Natural killer cell (primary cell): ENCODE measurements at places on chromosomes 1 and 21. TPM values are rescaled to one million over a fixed set of nuclear protein-coding genes. Genes with fewer than 3 reads are reported as not detected.

RASSF5 gene
- 279 TPM for total RNA-seq

NR1I3 gene
- not detected for total RNA-seq

MROH7 gene
- total RNA-seq = 0.33 TPM

- H3K36me3 ChIP-seq = no peaks in the 10 kb centered on the region
- no peak overlapping the region for H3K27ac ChIP-seq
- H3K27me3 ChIP-seq = no peaks in the 10 kb centered on the region
- H3K4me3 ChIP-seq = no peak overlapping the region
- no peaks in the 10 kb centered on the region for H3K4me1 ChIP-seq
These were observed 17.3 kb downstream of the PDC start for GRCh38 chr1:186443638-186444037.

GRCh38 chr1:10014016-10014415 is 17.0 kb downstream of the RBP7 start:
- H3K4me3 ChIP-seq = no peak overlapping the region
- no peaks in the 10 kb centered on the region for H3K27me3 ChIP-seq
- no peaks in the 10 kb centered on the region for H3K36me3 ChIP-seq
- no peak overlapping the region for H3K27ac ChIP-seq
- no peaks in the 10 kb centered on the region for H3K4me1 ChIP-seq

DNA sequence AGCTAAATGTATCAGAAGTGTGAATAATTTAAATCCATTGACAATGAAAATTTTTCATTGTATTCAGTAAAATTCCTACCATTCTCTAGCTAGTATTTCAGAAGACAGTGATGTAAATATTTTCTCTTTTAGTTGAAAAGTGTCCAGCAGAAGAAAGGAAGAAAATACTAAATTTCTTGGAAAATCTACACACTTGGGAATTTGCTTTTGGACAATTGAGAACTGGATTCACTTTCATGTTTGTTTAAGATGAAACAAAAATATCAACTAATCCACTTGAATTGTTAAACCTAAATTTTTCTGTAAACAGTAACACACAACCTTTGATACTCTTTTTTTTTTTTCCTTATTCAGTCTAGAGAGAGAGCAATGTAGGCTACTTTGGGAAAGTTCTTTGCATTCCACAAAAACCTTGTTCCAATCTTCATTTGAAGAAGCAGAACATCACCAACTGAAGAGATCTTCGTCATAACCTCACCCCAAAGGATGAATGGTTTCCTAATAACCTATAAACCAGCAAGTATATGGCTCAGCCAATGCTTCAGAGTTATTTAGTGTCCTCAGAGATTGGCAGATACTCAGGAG is 155.1 kb upstream of the GORAB start:
- H3K27ac ChIP-seq = no peak overlapping the region
- DNase-seq = no peak
- no peaks in the 10 kb centered on the region for H3K36me3 ChIP-seq
- no peaks in the 10 kb centered on the region for H3K4me1 ChIP-seq
- H3K4me3 ChIP-seq = no peak overlapping the region
- no peaks in the 10 kb centered on the region for H3K27me3 ChIP-seq

DNA sequence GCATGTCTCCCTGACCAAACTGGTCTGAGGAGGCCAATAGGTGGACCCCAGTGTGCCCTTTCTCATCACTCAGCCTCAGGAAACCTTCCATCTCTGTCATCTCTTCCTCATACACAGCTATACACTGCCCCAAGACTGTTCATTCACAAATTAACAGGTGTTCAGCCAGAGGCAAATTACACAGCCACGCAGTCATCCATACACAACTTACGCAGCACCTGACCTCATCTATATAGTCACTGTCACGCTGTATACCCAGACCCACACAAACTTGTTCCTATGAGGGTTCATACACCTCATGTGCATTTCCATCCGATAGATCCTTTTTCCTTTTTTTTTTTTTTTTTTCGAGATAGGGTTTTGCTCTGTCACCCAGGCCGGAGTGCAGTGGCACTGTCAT is 12.4 kb downstream of the DLGAP3 start:
- no peak overlapping the region for H3K27ac ChIP-seq
- no peaks in the 10 kb centered on the region for H3K36me3 ChIP-seq
- H3K4me3 ChIP-seq = no peak overlapping the region
- no peak for DNase-seq
- H3K4me1 ChIP-seq = peaks cover 13% of the 10 kb centered on the region
- H3K27me3 ChIP-seq = peaks cover 2% of the 10 kb centered on the region

GRCh38 chr1:58741678-58742553 is 41.9 kb downstream of the JUN start:
- H3K4me3 ChIP-seq = no peak overlapping the region
- no peak for DNase-seq
- H3K4me1 ChIP-seq = no peaks in the 10 kb centered on the region
- H3K36me3 ChIP-seq = no peaks in the 10 kb centered on the region

GRCh38 chr21:29677326-29677725 is 262.5 kb downstream of the GRIK1 start:
- DNase-seq = no peak
- no peaks in the 10 kb centered on the region for H3K4me1 ChIP-seq
- H3K4me3 ChIP-seq = no peak overlapping the region
- no peaks in the 10 kb centered on the region for H3K36me3 ChIP-seq
- no peak overlapping the region for H3K27ac ChIP-seq
- no peaks in the 10 kb centered on the region for H3K27me3 ChIP-seq
